ENCODE measurements at places on chromosomes 3 and 15.

GRCh38 chr3:139317660-139318430, 26.0 kb upstream of the MRPS22 start:
- DNase-seq, result no peak

GRCh38 chr15:59268852-59269407, 62.3 kb downstream of the LDHAL6B start:
- DNase-seq, result no peak

DNA sequence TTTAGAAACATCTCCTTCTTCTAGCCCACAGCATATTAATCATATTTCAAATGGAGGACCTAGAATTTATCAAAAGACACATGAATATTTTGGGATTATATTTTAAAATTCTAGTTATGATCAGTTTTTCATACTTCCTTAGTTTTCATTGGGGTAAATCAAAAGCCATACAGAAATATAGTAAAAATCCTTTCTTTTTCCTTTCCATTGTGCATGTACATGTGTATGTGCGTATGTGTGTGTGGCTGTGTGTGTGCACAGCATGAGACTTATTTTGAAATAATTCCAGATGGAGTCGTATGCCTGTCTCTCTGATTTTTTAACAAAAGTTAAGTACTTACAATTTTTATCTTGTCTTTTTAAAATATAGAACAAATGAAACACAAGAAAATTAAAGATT, 94.5 kb downstream of the ARPP21 start:
- no peak for DNase-seq

DNA sequence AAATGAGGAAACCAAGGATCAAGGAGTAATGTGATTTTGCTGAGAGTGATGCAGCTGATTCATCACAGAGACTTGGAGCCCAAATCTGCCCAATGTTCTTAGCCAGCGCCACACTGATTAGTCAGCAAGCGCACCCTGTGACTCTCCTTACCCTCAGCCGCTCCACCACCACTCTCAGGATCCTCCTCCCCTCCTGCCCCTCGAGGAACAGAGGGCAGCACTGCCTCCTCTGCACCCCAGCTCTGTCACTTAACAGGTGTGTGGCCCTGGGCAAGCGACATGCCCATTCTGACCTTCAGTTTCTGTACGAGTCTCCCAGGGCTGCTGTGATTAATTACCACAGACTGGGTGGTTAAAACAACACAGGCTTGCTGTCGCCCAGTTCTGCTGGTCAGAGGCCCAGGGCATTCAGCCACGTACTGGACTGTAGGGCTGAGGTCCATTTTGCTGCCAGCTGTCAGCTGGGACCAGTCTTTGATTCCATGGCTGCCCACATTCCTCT, 36.1 kb upstream of the HRH1 start:
- no peak for DNase-seq

DNA sequence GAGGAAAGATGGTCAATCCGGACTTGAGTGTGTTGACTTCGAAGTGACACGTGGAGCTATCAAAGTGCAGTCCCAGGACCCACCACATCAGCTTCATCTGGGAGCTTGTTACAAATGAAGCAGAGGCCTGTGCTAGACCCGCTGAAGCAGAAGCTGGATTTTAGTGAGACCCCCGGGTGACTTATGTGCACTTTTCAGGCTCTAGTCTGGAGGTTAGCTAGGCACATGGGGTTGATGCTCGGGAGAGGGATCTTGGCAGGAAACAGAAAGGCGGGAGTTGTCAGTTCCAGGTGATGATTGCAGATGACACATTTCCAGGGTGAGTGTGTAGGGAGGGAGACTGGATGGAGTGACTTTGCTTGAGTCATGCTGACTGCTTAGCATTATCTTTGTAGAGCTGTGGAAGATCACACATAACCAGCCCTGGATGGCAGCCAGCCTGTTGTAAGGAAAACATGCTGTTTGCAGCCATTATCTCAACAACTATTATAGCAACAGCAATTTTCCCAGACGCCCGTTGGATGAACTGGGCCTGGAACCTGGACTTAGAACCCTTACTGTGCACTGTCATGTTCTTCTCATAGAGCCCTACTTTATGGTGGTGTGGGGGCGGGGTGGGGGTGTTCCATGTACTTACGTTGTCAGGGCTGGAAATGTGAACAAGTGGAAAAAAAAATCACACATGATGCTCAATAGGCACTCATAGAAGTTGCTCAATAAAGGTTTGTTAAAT, 122.4 kb downstream of the THSD4 start:
- no peak for DNase-seq

DNA sequence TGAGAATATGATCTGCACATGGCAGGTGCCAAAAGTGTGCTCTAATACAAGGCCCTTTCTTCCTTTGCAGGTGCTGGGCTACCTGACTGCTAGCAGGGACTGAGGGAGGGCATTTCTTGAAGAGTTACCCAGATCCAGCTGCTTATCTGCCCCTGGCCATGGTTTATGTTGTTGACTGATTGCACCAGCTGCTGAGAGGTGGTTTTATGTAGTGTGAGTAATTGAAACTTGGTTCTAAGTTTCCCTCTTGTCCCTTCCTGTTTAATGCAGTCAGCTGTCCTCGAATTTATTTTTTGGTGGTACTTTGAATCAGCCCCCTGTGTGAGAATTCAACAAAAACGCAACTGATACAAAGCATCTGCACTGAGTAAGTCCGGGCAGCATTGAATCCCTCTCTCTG, 288.3 kb upstream of the C2CD4B start:
- no peak for DNase-seq

GRCh38 chr3:66439666-66440344, 61.0 kb downstream of the LRIG1 start:
- DNase-seq, result peak; percentile 34

- DNase-seq, result no peak
Observed at GRCh38 chr3:71389911-71390573, 193.5 kb downstream of the FOXP1 start.

GRCh38 chr3:195856410-195857084, 44.8 kb upstream of the MUC4 start:
- DNase-seq, result no peak

GRCh38 chr3:123488645-123489347, 39.9 kb upstream of the ADCY5 start:
- DNase-seq, result no peak

GRCh38 chr3:184474897-184475296, 86.7 kb upstream of the EPHB3 start:
- no peak for DNase-seq

DNA sequence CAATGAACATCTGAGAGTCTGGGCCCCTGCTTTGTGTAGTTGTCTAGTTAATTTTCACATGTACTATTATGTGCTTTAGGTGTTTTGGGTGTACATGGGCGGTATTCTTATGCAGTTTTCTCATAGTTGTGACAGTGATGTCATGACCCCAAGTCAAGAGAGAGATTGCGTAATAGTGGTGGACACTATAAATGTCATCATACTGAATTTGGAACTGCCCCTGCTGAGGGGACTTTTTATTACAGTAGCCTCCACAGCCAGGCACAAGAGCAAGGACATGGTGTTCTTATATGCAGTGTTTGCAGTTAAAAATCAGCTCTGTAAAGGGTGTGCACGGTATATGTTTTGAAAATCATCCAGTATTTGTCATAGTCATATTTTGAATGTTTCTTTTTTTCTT, 29.5 kb downstream of the ABHD2 start:
- no peak for DNase-seq

GRCh38 chr3:53164911-53165310, 3.9 kb downstream of the PRKCD start:
- no peak for DNase-seq

DNA sequence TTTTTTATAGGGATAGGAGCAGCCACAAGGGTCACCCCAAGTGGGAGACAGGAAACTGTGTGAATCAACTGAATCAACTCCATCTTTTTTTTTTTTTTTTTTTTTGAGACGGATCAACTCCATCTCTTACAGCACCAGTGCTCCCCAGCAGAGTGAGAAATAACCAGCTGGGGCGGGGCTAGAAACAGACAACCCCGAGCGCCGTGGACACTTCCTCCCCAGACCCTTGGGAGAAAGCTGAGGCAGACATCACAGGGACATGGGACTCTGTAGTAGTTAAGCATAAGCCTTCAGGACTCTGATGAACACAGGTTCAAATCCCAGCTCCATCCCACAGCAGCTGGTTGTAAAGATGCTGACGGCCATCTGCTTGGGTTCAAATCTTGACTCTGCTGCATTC, 75.4 kb downstream of the PRICKLE2 start:
- no peak for DNase-seq

DNA sequence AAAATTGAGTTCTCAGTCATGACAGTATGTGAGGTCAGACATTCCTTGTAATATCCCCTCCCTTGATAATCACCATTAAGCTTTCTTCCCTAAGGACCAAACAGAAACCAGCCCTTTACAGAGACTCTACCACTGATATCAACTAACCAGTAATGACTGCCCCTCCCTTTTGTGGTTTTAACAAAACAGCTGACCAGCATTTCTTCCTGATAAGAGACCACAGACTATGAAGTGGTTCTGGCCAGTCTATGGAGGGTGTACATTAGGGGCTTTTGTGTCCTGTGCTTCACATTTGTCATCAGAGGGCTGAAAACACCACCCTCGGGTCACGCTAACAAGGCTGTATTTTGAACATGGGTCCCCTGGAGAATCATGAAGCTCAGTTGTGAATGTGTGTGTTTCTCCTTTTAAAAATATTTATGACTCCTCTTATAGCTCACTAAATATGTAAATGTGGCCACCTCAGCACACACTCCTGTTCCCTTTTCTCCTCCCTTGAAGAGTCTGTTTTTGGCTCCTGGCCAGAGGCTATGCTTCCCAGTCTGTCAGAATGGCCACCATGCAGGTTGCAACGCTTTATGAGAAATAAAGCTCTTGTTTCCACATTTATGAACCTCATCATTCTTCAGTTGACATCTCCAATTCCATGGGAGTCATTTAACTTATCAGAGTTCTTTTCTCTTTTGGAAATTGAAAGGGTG, 239.3 kb downstream of the CPNE4 start:
- peak; percentile 5 for DNase-seq

DNA sequence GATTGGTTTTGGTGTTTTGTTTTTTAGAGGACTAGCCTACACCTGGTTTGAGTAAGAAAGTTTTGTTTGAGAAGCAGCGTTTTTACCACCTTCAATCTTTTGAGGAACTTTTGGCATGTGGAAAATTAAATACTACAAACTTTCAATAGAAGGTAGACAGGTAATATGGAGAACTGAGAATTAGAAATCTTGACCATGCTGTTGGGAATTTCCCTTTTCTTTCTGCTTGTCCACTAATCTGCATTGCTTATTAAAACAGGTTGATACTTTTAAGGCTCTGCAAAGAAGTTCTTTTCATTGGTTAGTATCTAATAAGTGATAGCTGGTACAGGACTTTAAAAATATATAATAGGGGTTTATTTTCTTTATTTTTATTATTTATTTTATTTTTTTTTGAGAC, 31.9 kb downstream of the UBE2E1 start:
- DNase-seq, result no peak

GRCh38 chr15:88981244-88982215, 68.4 kb upstream of the MFGE8 start:
- no peak for DNase-seq

- peak; percentile 14 for DNase-seq
Observed at GRCh38 chr3:23405081-23405480, 202.0 kb downstream of the UBE2E2 start.

- no peak for DNase-seq
Observed at GRCh38 chr15:69059557-69059943, 45.1 kb downstream of the NOX5 start.

DNA sequence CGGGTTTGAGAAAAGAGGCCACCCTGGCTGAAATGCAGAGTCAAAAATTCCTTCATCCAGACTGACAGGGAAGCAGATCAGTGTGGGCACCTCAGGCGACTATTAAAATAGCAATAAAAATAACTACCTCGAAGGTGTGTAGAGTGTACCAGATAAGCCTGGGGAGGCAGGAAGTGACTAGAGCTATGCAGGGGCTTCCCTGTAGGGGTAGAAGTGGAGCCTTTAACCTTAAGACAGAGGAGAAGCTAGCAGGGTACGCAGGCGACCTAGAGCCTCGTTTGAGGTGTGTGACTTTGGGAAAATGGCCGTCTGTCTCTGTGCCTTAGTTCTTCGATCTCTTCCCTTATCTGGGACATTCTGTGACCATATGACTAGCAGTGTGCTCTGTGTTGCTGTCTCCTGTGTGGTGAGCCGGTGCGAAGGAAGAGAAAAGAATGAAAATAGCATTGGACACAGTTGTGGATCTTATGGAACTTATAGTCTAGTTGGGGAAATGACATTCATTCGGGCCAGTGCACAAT, 17.6 kb downstream of the BHLHE40 start:
- DNase-seq, result no peak

GRCh38 chr15:41853831-41854230, 15.2 kb downstream of the PLA2G4B start:
- no peak for DNase-seq

DNA sequence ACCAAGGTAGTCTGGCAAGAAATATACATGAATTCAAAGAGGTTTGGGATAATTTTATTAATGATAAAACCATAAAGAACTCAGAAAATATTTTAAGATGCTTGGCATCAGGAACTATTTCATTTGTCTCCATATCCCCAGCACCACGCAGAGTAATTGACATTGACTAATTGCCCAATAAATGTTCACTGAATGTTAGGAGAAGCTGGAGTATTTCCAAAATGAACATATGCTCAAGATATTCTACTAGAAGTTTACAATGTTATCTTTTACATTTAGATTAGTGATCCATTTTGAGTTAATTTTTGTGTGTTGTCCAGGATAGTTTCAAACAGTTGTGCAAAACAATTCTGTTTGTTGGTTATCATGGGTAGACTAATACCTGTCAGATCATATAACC, 298.8 kb upstream of the CTDSPL start:
- DNase-seq, result no peak

All from GM20000 (cell line).